Pons (tissue), 1 donor: ENCODE measurements at places on chromosomes 2 and 18.

DNA sequence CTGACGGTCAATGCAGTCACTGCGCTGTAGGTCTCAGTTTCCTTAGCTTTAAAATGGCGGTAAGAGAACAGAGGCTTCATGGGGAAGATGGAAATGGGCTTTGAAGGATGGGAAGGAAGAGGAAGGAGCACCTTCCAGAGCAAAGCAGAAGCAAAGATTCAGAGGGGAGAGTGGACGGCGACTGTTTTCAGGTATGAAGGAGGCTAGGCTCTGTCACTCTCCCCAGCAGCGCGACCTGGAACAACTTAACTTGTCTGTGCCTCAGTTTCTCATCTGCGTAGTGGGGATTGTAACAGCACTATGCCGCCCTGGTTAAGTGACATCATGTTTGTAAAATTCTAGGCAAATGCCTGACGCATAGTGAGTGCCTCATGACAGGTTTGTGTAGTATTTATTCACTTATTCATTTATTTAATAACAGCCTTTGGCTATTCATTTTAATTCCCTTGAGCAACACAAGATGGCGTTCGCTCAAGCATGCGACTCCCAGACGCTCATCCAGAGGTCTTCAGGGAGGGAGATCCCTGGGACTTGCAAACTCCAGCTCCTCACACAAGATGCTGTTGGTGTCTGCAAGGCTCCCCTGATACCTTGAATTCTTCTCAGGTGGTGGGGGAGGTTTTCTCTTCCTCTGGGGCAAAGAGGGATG is 336.3 kb downstream of the DYSF start:
- DNase-seq, result no peak

DNA sequence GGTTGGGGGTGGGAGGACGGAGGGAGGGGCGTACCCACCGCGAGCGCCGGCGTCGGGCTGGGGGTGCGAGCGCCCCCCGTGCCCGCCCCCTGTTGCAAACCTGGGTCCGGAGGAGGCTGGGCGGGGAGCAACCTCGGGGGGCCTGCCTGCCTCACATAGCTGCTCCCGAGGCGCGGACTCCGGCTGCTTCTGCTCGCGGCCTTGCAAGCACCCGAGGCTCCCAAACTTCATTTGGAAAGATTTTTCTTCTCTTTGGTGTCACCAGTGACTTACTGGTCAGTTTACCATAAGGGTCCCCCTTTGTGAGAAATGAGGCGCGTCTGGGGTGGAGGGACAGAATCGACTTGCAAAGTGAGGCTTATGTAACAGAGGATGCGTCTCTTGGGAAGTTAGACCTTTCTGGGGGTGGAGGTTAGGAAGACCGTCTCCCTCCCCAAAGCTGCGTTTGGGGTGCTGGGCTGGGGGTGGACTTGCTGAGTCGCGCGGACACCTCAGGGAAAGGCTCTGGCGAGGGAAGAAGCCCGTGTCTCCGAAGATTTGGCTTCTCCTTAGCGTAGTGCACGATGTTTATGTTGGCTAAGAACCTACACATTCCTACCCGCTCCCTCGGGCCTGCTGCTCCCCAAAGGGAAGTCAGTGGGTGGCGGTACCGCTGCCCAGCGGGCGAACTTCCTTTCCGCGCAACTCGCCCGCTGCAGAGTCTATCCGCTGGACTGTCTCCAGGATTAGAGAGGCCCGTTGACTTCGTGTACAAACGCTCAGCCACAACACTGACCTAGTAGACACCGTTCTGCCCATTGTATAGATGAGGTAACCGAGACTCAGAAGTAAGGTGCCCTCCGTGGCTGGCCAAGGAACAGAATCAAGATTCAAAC is 559 bp downstream of the TMEM37 start:
- peak; percentile 23 for DNase-seq

- DNase-seq, result no peak
Measured at GRCh38 chr2:30691091-30691947, 115.9 kb downstream of the CAPN13 start.

DNA sequence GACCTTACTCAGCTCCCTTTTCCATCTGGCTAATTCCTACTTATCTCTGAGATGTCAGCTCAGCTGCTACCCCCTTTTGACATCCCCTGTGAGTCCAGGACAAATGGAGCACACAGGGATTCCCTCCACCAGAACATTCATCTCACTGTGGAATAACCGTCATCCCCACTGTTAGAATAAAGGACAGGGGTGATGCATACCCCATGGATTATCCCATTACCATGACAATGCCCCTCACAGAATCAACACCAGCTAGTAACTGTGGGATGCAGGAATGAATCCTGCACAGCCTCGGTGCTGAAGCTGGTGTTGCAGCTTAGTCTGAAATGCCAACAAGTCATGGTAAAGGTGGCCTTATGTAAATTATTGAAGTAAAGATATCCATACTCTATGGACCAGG is 624.8 kb upstream of the RAB6C start:
- no peak for DNase-seq

DNA sequence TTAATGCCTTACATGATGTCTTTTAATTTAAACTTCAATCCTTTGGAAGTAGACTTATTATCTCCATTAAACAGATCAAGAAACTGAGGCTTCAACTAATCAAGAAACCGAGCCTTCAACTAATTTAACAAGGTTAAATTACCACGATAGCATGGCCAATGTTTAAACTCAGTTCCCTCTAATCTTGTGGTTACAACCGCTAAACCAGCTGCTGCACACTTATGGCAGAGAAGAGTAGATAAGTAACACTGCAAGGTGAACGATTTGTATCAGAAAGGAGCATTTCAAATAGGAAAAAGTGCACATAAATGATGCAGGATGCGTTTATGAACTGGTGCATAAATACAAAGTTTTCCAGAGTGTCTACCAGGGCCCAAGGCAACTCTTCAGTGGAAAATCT is 144.6 kb upstream of the CAVIN2 start:
- no peak for DNase-seq

GRCh38 chr2:112757265-112757664 is 7.1 kb downstream of the CKAP2L start:
- no peak for DNase-seq

DNA sequence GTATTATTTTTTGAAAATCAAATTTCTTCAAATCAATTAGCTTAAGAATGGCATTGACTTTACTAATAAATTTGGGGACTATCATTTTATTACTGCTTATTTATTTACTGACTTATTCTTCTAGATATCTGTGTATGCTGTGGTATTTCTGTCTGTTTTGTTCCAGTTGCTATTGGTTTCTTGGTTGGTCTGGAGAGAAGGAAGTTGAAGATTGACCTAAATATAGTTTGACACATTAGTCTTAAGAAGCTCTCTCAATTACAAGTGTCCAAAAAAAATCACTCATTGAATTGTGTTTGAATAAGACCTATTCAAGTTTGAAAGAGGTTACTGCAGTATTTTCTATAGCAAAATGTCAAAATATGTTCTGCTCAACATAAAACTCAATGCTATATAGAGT is 153.3 kb upstream of the KYNU start:
- DNase-seq, result no peak

DNA sequence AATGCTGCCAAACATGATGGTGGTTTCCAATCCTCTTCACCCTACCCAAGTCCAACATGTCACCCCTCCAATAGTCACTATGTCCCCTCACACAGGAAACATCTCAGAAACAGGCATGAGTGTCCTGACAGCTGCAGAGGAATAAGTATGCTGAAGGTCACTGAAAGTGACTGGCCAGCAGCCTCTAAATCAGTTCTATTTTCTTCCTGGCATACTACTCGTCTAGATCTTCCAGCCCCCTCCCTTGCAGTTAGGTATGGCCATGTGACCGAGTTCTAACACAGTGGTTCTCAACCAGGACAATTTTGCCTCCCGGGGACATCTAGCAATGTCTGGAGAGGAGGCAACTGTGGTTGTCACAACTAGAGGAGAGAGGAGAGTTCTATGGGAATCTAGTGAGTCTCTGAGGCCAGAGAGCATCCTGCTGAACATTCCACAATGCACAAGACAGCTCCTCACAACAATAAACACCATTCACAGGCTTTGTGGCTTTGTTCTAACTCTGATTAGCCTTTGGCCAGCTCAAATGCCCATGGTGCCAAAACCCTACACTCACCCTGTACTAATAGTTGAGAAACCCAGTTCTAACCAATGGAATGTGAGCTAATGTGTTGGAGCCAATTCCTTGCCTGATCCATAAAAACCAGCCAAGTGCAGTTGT is 12.6 kb upstream of the ID2 start:
- peak; percentile 91 for DNase-seq

DNA sequence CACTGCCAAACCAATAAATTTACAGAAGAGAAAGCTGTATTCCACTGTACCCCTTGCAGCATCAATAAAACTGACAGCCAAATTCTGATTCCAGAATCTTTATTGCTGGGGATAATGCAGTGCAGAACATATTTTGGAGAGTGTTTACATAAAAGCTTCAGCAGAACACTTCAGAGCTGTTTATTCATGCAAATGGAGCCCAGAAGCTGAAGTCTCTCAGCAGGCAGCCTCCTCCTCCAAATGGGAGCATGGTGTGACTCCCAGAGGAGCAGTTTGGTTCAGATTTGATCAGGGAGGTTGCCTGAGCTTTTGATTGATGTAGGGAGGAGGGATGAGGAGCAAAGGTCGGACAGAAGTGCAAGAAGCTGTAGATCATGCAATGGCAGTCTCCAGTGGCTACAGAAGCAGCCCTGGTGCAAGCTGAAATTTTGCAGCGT is 22.4 kb downstream of the LHCGR start:
- DNase-seq, result no peak

DNA sequence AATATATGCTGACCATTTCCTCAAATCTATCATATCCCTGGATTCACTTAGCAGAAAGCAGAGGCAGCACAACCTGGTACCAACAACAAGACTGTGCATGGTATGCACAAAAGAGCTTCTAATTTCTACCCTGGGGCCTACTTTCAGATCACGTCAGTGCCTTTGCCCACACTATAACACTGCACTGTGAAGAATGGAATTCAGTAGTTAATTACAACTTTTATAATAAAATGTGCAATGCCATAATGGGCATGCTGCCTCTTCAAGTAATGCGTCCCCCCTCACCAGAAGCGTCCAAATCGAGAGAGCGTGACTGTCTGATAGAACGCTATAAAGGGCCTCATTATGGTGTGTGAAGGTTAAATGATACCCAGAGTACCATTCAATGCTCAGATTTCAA is 328.1 kb upstream of the PKDCC start:
- DNase-seq, result no peak

- DNase-seq, result no peak
Measured at GRCh38 chr2:86249579-86250391, 50.5 kb downstream of the MRPL35 start.

- no peak for DNase-seq
Measured at GRCh38 chr2:111618978-111619902, 264.8 kb downstream of the ANAPC1 start.

- DNase-seq, result no peak
Measured at GRCh38 chr2:120520929-120521912, 175.3 kb downstream of the INHBB start.

DNA sequence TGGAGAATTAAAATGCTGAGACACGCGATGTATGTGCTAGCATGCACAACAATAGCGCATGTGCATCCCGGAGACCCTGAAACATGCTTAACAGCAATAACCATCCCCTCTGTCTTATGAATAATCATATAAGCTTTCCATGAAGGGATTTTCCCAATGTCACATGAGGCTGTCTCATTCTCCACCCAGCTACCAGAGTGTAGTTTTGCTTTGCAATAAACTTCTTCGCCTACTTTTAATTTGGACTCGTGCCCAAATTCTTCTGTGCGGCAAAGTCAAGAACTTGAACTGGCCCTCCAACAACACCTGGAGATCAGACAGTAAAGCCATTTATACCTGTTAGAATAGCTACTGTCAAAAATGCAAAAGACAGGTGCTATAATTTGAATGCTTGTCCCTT is 15.5 kb downstream of the LYG1 start:
- no peak for DNase-seq

- DNase-seq, result no peak
Measured at GRCh38 chr2:5690286-5690685, 1.9 kb upstream of the SOX11 start.

- no peak for DNase-seq
Measured at GRCh38 chr18:79485788-79486355, 90.1 kb downstream of the NFATC1 start.

DNA sequence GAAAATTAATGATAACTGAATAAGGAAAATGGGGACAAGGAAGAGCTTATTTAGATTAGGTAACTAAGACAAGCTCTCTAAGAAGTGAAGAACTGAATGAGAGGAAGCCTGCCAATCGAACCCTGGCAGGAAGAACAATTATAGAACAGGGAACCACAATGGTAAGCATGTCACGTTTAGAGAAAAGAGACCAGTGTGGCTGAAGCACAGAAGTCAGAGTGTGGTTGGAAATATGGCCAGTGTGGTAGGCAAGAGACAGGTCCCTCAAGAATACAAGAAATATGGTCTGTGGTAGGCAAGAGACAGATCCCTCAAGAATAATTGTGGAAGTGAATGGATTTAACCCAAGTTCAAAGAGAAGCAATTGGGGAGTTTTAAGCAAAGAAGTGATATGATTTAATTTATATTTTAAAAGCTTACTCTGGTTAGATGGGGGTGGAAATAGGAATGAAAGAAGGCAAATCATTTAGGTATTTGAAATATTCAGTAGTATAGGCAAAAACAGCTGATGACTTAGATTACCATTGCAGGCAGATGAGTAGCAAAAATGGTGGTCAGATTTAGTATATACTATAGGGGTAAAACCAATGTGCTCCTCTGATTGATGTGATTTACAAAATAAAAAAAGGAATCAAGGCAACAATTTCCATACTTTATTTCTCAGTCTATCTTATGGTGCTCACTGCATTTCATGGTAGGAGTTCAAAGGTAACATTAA is 38.8 kb upstream of the ERMN start:
- DNase-seq, result no peak

- no peak for DNase-seq
Measured at GRCh38 chr2:21892140-21892539, 768.4 kb downstream of the TDRD15 start.

DNA sequence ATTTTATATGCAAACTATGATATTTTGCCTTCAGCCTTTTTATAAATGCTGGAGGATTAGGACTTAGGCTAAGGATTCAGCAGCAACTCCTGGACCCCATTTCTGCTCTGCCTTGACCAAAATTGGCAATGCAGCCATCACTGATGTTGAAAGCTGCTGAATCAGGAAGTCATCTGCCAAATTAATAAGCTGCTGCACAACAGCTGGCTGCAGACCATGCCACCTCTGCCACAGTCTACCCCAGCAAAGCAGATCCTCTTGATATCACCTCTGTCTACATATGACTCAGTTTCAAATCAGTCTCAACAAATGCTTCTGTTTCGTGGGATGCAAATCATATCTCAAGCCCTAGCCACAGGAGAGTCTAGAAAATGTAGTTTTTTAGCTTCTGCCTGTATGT is 7.1 kb upstream of the SOS1 start:
- no peak for DNase-seq

GRCh38 chr2:142834021-142834420 is 43.4 kb upstream of the KYNU start:
- no peak for DNase-seq

- peak; percentile 28 for DNase-seq
Measured at GRCh38 chr2:40281021-40281940, 170.6 kb downstream of the SLC8A1 start.

DNA sequence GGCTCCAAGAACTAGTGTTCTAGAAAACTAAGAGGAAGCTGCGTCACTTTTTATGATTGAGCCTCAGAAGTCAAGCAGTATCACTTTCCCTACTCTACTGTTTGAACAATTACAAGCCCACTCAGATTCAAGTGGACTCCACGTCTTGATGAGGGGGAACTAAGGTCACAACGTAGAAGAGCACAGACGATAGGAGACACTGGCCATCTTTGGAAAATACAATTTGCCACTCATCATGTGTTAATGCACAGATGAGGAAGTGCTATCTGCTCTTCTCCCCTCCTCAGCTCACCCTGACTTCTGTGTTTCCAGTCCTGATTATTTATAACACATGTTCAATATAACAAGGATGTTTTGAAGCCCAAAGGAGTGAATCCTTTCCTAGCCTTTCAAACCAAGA is 76.1 kb upstream of the CYP1B1 start:
- DNase-seq, result no peak
